Activated CD4-positive, alpha-beta T cell treated with anti-CD3 and anti-CD28 coated beads, Interleukin-2, amount 50 U/mL, for 48 hours (primary cell): ENCODE measurements at places on chromosomes 1 and 21.
A peak's percentile ranks its signal among the peaks of the same experiment; 100 is the strongest.

DNA sequence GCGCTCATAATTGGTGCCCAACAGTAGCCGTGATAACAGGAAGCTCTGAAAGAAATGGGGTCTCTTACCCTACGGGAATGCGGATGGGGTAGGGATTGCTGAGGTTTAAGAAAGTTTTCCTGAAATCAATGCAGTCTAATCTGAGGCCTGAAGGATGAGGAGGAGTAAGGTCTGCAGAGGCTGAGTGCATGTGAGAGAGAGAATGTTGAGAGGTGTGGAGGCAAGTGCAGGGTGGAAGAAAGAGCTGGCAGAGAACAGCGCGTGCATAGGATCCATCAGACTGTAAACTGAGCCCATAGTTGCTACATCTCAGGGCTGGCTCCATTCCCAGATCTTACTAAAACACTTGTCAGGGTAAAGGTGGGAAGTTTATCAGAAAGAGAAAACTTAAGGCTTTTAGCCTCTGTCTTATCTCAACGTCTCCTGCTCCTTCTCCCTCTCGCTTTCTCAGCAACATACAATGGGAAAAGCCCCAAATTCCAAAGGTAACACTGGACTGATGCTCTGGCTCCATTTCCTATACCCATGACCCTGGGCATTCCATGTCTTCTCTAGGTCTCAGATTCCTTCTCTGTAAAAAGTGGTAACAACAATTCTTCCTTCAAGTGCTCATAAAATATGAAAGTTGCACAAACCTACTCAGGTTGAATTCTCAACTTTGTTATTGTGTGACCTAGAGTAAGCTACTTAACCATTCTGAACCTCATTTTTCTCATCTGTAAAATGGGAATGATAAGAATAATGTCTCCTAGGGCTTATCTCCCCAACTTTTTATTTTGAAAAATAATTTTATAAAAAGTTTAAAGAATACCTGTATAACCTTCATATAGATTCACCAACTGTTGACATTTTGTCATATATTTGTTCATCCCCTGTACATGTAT lies 75.2 kb downstream of the SH3GLB1 start:
- DNase-seq = no peak

DNA sequence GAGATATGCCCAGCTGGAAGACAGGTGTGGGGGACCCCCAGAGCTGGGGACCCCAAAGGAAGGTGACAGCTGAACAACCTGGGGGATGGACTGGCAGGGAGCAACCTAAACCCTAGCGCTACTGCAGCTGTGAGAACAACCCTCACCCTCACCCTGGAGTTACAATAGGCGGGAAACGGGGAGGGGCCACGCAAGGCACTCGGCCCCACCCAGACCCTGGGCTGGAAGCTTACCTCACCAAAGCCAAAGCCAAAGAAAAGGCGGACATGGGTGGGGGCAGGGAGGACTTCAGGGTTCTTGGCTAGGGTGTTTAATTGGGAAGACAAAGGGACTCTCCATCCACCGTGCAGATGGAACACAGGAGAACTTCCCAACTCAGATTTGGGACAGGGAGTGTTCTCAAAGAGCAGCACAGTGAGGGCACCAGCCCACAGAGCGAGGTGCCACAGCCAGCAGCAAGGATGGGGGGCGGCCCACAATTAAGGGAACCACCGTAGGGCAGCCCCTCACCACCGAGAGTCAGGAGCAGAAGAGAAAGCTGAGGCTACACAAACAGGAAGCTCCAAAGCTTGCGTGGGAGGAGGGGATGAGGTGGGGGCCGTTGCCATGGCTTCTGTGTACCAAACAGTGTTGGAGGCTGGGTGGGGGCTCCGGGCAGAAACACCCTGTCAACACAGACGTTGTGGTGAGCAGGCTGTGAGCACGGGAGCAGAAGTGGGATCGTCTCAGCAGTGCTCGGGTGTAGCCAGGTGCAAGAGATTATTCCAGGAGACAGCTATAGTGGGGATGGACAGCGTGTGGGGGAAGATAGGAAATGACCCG lies 1.9 kb downstream of the TAGLN2 start:
- DNase-seq = peak; percentile 83

- DNase-seq = peak; percentile 94
These were observed 34.9 kb upstream of the RUNX3 start for GRCh38 chr1:24964811-24965570.

GRCh38 chr1:46153732-46154131 lies 21.2 kb upstream of the TSPAN1 start:
- DNase-seq = no peak

- DNase-seq = no peak
These were observed 1.5 kb upstream of the ASCL5 start for GRCh38 chr1:201128476-201128875.

DNA sequence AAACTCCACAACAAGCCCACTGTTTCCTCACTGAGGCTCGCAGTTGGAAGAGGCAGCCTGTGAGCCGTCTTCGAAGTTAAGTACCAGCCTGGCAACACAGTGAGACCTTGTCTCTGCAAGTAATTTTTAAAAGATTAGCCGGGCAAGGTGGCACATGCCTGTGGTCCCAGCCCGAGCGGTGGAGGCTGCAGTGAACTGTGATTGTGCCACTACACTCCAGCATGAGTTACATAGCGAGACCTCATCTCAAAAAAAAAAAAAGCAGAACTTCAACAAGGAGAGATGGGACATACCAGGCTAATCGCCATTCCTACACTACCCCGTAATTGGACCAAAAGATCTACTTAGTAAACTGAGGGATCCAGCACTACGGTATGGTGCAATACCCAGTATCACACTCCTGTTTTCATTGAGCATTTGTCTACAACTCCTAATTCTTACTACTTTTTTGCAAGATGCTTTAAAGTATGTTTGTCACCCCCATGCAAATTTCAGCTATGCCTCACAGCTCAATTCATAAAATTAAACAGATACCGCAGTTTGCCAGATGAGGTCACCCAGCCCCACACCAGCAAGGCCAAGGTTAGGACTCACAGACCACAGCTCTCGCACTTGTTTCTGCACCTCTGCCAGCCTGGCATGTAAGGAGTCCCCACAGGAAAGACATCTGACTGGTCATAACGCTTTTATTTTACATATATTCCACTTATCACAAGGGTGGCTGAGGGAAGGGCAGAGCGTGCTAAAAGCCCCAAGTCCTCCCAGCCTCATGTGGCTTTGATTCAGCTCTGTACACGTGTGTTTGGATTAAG lies 21.0 kb downstream of the SDE2 start:
- no peak for DNase-seq

DNA sequence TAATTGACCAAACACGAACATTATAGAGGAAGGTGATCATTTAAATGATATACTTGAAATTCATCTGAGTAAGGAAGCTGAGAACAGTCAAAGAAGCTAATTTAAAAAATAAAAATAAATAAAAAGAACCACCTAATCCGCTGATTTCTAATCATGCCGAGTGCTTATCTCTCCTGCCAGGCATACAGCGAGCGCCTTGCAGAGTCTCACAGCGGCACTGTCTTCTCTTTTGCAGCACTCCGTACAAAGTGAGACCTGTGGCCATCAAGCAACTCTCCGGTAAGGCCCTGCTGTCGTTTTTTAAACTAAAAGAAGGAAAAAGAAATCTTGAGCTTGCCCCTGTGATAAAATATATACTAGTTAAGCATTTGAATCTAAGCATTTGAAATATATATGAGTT lies 45.3 kb downstream of the PDE9A start:
- DNase-seq = no peak

GRCh38 chr1:107328087-107328486 lies 187.2 kb downstream of the NTNG1 start:
- DNase-seq = no peak

DNA sequence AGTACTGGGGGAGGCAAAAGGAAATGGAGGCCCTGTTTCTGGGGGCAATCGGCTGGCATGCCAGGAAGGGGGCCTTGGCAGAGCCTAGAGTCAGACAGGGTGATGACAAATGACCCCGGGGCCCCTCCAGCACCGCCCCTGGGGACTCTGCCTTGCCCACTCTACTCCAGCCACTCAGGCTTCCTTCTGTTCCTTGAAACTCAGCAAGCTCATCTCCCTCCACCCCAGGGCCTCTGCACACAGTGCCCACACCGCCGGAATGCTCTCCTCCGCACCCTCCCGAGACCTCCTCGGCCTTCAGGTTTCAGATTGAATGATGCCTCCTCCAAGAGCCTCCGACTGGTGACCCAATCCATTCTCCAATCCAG lies 122.5 kb upstream of the ZBTB40 start:
- no peak for DNase-seq

DNA sequence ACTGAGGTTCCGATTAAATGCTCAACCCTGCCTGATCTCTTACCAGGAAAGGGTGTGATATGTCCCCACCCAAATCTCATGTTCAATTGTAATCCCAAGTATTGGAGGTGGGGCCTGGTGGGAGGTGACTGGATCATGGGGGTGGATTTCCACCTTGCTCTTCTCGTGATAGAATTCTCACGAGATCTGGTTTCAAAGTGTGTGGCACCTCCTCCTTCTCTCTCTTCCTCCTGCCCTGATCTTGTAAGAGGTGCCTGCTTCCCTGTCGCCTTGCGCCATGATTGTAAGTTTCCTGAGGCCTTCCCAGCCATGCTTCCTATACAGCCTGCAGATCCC lies 34.9 kb downstream of the RSPH1 start:
- DNase-seq = no peak

GRCh38 chr1:171654201-171654941 lies 1.9 kb upstream of the MYOC start:
- no peak for DNase-seq

- no peak for DNase-seq
These were observed 30.2 kb downstream of the SLC22A15 start for GRCh38 chr1:116006486-116006964.

DNA sequence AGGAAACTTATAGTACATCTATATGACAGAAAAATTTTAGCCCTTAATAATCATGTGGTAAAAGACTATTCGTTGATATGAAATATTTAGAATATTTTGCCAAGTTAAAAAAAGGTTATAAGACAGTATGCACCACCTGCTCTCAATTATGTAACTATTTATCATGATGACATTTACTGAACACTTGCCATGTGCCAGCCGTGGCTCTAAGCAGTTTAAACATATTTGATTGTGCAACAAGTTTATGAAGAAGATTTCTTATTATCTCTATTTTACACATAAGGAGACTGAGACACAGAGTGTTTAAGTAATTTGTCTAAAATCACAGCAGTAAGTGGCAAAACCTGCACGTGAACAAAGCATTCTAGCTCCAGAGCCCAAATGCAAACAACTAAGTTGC lies 199.3 kb upstream of the JUN start:
- DNase-seq = no peak

DNA sequence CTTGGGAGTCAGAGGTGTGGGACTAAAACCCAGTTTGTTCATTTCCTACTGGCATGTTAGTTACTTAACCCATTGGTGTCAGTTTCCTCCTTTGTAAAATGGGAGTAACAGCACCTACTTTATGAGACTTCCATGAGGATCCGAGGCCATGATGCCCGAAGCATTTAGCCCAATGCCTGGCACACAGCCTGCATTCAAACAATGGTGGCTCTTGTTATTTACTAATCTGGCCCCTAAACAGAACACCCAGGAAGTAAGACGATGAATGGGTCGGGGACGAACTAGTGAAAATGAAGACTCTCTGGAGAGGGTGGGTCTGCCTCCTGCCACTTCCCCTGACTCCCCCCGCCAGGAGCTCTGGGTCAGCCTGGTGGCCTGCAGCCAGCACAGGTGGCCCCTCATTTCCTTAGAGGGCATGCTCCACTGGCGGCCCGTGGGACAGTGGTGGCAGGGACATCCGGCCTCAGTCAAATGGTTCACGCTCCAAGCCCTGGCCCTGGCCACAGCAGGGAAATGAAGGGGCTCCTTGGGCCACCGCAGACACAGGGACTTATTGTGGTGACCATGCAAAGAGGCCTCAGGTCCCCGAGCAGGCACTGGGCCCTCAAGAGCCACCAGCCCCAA lies 9.5 kb upstream of the TAS1R2 start:
- no peak for DNase-seq

- DNase-seq = no peak
These were observed 307.0 kb downstream of the SETD4 start for GRCh38 chr21:35753308-35753707.

GRCh38 chr21:19541602-19542001 lies 1138.0 kb upstream of the TMPRSS15 start:
- DNase-seq = no peak

- DNase-seq = peak; percentile 9
These were observed 1.2 kb downstream of the CHRM3 start for GRCh38 chr1:239387304-239388158.

GRCh38 chr1:44496541-44497171 lies 91.6 kb downstream of the RNF220 start:
- no peak for DNase-seq

DNA sequence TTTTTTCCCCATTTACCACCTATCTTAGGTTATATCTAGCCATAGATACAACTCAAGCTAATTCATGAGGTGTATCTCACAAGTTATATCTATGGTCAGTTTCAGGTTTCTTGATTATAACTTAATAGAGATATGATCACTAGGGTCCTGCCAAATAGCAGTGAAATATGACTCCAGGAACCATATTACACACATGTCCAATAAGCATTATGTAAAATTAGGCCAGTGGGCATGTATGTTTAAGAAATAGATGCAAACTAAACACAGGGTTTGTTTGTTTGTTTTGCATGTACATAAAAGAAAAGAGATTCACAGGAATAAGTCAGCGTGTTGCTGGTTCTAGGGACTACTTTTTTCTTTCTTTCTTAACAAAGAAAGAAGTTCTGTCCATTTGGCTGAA lies 112.5 kb upstream of the ST6GALNAC5 start:
- no peak for DNase-seq

GRCh38 chr21:29571949-29572348 lies 273.2 kb downstream of the BACH1 start:
- DNase-seq = no peak

GRCh38 chr1:48387409-48387808 lies 84.6 kb downstream of the SPATA6 start:
- no peak for DNase-seq

DNA sequence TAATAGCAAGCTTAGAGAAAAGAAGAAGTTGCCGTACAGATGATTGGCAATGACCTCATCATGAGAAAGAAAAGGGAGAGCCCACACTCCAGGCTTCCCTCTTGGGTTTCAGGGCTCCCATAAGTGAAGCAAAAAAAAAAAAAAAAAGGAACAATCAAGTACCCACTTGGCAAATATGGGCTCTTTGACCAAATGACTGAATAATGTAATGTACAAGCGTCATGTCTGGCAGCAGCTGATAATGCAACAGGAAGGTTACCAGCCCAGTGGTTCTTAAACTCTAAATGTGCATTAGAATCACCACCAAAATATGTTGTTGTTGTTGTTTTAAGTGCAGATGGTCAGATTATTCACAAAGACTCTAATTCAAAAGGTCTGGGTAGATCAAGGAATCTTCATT lies 13.5 kb downstream of the TNFSF4 start:
- DNase-seq = no peak

- no peak for DNase-seq
These were observed 66.3 kb upstream of the PPP2R5A start for GRCh38 chr1:212218911-212219310.

- DNase-seq = no peak
These were observed 391.5 kb downstream of the NTNG1 start for GRCh38 chr1:107532318-107532717.

GRCh38 chr1:156963621-156964020 lies 43.2 kb downstream of the LRRC71 start:
- DNase-seq = peak; percentile 30

- no peak for DNase-seq
These were observed 75.5 kb downstream of the PSMG1 start for GRCh38 chr21:39107739-39108138.

GRCh38 chr1:231134624-231135023 lies 27.2 kb upstream of the TRIM67 start:
- DNase-seq = no peak

- DNase-seq = no peak
These were observed 1182.6 kb downstream of the AMY1C start for GRCh38 chr1:104932030-104932915.

- DNase-seq = no peak
These were observed 109.7 kb upstream of the ZBTB40 start for GRCh38 chr1:22341791-22342605.
